ENCODE measurements at places on chromosomes 1 and 21. TPM values are rescaled to one million over a fixed set of nuclear protein-coding genes. Genes with fewer than 3 reads are reported as not detected.

DNA sequence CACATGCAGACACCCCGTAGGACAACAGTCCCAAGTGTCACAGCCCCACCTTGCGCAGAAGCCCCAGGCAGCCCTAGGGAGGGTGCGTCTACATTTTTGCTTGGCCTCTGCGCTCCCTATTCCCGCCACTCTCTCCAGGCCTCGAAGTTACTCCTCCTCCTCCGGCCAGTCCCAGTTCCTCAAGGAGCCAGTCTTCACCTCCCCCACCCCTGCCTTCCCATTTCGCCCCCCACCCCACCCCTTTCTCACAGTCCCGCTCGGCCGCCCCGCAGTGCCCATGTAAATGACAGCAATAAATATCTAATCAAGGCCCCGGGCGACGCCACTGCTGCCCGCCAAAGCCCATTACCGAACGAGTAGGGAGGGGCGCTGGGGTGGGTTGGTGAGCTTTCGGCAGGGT lies 3.2 kb downstream of the DMBX1 start:
- no peak for DNase-seq

DNA sequence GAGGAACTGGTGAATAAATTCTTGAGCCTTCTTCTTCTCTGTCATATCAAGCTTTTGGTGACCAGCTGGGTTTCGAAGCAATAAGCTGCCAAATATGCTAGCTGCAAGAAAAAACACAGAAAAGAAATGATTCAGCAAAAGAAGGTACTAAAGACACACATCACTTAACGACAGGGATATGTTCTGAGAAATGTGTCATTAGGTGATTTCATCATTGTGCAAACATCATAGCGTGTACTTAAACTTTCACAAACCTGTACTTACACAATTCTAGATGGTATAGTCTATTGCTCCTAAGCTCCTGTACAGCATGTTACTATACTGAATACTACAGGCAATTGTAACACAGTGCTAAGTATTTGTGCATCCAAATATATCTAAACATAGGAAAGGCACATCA lies 2.9 kb upstream of the MTF1 start:
- DNase-seq = peak; percentile 67

DNA sequence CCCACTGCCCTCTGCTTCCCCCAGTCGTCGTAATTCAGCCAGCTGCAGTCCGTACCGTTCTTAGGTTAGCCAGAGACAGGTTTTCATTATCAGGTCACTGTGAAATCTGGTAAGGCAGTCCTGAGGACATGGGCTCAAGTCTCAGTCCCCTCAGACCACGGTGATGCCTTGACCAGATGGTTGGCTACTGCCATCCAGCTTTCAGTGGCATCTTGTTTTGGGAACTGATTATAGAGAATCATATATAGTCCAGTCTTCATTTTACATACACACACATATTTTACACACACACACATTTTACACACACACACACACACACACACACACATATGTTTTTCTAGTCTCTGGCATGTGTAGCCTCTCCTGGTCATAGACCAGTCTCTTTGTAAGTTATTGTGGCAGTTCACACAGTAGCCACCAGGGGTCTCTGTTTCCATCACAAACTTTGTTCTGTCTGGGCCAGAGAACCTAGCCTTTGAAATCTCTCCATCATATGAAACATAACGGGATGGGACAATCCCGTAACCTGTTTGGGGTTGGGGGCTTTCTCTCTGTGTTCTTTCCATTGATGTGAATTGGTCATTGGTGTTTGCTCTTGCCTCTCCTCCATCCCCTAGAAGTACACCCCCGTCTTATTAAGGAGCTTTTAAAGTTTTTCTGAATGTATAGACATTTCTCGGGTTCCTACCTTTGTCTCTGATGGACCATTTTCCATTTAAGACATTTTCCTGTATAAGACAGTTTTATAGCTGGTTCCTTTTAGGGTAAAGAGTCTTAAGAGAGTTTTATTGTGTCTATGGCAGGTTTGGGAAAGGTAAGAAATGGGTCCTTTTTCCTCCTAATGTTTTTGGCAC lies 8.4 kb upstream of the IKBKE start:
- DNase-seq = peak; percentile 75

DNA sequence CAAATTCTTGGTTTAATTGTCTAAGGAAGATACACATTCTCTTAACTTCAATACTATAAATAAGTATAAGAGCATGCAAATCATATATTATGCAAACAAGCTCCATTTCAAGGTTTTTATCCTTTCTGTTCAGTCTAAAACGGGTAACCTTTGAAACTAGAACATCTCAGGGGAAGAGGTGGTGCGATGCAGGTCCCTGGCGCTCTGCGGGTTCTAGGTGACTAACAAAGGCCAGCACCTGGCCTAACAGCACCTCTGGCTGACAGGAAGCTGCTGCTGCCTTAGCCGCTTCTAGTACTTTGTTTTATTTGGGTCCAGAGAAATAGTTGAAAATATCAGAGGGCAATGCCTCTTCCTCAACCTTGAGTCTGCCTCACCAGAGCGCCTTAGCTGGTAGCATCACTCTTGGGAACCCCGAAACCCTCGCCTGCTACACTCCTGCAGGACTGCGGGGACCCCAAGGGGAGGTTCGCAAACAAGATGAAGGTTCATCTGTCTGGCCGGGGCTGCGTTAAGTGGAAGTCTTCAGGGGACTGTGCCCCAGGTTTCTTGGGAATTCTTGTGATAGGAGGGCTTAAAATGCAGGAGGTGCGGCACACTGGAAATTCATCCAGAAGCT lies 45.5 kb downstream of the PRDM15 start:
- no peak for DNase-seq

DNA sequence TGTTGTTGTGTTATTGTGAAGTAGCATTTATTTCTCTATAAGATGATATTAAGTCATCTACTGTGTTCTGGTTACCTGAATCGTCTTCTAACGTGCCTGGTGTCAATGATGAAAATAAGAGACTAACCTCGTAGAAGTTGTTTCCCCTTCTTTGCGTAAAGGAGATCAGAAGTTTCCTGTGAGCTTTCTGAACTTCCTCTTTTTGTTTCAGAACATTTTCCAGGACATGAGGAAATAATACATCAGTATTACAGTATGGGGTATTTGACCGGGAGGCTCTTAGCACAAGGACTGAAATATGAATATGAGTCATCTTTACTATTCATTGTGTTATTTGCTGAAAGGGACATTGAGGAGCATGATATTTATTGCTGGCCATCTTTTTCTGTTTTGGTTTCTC lies 1.3 kb downstream of the ST6GALNAC3 start:
- DNase-seq = no peak

DNA sequence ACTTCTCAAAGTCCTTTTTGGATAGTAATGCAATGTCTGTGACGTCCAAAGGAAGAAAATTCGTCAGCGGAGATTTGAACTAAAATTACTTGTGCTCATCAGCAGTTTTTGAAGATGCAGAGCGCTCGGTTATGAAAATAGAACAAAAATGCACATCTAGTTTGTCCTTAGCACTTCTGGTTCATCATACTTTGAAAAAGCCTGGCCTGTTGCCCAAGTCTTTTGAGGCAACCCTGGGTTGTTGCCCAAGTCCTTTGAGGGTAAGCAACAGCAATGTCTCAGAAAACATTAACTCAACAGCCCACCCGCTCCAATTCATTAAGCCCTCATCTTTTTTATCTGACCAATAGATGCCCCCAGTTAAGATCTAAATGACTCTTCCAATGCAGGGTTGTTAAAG lies 91.9 kb downstream of the HUNK start:
- DNase-seq = no peak

DNA sequence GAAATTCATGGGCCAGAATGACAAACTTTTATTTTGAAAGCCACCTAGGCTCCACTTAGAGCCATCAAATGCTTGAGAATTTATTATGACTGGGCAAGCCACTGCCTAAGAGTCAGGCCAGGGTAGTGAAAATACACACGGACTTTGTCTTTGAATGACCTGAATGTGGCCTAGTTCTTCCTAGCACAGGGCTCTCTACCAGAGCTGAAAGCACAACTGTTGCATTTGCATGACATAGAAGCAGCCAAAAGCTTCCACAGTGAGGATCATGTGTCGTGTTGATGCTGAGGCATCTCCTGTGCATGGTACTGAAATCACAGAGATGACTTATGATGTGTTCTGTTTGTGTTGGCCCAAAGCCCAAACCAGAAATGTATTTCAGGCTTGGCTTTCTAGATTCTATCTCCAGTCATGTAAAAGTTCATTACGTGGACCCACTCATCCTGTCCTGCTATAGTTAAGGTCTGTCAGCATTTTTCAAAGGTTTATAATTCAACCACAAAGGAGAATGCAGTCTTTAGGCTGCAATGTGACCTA lies 164.0 kb upstream of the UBE2U start:
- DNase-seq = peak; percentile 19

DNA sequence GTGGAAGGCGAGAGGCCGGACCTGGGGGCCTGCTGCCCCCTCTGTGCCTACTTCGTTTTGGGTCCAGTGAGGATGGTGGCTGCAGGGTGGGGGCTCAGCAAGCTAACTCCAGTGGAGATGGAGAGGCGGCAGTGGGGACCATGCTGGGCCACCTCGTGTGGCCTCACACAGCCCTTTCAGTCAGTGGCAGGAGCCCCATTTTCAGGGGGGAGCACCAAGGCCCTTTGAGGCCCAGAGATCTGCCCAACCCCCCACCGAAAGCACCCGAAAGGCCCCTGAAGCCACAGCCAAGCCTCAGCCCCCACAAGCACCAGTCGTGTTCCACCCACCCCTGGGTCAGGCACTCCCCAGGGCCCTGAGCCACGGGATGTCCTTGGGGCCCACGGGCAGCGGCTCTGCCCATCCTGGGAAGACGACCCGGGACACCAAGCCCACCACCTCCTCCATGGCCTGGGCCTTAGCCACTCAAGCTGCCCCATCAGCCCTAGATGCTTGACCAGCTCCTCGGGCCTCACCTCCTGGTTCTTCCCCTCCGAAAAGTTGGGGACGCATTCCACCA lies 345 bp downstream of the FTCD start:
- DNase-seq = no peak

DNA sequence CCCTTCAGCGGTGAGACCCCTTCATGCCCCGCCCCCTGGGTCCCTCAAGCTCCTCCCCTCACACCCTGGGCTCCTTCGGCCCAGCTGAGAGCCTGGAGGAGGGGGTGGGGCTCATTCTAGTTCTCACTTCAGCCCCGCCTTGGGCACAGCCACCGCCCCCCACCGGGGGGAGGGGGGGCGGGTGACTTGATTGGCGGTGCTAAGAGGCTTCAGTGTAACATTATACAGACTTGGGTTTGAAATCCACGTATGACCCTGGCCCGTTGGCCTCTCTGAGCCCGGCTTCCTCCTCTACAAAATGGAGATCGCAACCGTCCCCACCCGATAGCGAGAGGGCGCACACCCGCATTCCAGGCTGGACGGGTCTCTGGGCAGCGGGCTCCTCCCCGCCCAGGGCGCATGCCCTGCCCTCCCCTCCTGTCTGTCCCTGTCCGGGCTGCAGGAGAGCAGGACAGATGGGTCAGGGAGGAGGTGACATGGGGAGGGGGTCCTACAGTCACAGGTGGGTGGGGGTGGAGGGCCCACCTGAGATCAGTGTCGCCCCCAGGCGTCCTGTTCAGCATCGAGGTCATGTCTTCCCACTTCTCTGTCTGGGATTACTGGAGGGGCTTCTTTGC lies 5.1 kb downstream of the CLCNKB start:
- DNase-seq = no peak

GRCh38 chr1:209512821-209513220 lies 70.7 kb upstream of the CAMK1G start:
- no peak for DNase-seq

- no peak for DNase-seq
These were observed 14.4 kb downstream of the TMPRSS3 start for GRCh38 chr21:42381347-42381984.

DNA sequence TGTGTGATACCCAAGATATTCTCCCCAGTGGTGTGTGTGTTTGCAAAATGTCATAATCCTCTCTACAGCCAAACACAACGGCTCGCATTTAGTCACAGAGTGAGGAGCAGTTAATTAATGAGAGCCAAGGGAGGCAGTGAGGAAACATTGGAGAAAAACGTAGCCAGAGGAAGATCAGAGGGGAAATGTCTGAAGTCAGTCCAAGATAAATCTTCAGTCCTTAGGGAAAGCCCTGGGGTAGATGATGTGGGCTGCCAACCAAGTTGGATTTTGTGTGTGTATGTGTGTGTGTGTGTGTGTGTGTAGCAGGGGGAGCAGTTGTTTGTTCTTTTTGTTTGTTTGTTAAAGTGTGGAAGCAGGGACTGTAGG lies 201.0 kb upstream of the PTBP2 start:
- DNase-seq = no peak

DNA sequence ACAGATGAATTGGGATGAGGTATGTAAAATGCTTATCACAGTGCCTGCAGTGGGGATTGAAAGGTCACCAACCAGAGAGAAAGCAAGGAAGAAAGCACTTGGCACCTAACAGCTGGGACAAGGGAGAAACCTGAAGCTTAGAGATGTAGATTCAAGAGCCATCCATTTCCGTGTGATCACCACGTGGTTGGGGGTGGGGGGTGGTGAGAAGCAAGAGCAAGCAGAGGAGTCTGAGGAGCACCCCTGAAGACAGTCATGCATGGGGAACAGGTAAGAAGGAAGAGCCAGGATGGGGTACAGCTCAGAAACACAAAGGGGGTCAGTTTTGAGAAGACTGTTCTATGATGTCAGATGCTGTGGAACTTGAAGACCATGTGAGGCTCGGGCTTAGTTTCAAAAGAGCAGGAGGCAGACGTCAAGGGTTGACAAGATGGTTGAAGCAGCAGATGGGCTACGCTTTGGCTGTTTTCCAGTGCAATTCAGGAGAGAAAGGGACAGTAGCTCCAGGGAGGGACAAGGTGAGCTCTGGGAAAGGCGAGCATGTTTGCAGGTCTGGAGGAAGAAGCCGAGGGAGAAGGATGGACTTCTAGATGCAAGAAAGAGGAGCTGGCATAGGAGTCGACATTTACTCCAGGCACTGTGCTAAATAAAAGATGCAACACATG lies 17.4 kb downstream of the KANK4 start:
- no peak for DNase-seq

DNA sequence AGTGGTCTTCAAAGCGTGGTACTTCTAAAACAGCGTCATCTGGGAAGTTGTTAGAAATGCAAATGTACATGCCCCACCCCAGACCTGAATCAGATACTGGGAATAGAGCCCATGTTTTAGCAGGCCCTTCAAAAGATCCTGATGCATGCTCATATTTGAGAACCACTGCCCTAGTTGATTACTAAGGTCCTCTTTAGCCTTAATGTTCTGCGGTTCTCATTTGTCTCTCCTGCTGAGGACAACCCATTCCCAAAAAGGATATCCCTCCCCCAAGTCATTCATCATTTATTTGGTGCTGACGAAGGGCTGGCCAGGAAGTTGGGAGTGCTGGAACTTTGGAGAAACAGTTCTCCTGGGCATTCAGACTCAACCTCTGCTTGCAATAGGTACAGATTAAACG lies 92.4 kb upstream of the RALGPS2 start:
- no peak for DNase-seq

DNA sequence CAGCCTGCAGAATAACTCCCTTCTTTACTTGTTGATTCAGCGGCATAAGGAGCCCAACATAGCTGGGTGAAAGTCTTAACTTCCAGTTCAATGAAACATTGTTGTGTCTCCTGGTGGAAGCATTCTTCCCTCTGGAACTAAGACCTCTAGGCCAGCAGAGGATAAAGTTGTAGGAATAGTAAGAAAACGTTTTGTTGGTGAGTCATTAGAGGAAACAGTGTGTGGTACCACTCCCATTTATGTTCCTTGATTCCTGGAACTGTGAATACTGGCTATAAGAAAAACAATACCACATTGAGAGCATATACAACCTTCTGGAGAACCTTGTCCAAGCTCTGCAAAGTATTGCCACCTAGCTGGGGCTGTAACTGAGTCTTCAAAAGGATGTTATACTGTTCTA lies 737.4 kb upstream of the ZP4 start:
- DNase-seq = no peak

OSCP1 gene
- total RNA-seq = 6.0 TPM

CYP2J2 gene
- total RNA-seq = 0.25 TPM

ESPN gene
- total RNA-seq = not detected

CD1B gene
- not detected for total RNA-seq

KTI12 gene
- 5.9 TPM for total RNA-seq

Measured in NCI-H460 (cell line).